ENCODE measurements at places on chromosomes 2 and 18.

- no peak for DNase-seq
Measured at GRCh38 chr18:56386856-56387255, 251.5 kb downstream of the TXNL1 start.

DNA sequence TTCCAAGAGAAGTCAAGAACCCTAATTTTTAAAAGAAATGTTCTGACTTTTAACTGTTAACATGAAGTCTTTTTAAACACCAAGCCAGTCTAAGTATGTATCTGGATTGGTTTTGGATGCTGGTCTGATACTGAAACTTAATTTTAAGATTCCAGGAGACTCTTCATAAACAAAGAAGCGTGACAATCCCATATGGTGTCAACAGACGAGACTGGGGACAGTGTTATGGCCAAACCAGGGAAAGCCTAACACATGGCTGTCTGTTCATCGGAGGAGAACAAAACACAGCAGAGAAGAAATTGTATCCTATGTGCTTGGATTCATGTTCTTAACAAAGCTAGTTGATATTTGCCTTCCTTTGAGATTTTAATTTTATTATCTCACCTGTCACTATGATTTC is 80.5 kb upstream of the UPP2 start:
- no peak for DNase-seq

DNA sequence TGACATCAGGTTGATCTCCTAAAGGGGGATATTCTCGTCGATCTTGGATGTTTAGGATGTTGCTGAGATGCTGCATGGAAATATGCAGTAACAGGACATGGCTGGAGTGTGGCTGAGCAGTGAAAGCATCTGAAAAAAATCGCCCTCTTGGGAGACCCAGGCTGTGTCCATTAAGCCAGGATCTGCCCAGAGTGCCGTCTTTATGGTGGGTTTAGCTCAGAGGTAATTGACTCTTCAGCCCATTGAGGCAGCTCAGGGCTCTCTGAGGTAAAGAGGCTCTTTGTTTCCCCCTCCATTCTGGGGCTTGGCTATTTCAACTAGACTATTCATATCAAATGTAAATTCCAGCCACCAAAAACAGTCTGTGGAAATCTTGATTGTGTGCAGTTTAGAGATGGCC is 26.5 kb downstream of the OSBPL6 start:
- DNase-seq = no peak

GRCh38 chr2:127115471-127116199 is 8.7 kb upstream of the BIN1 start:
- DNase-seq = no peak

- no peak for DNase-seq
Measured at GRCh38 chr2:12661489-12661888, 55.2 kb upstream of the TRIB2 start.

GRCh38 chr2:66430505-66431273 is 4.2 kb upstream of the MEIS1 start:
- DNase-seq = no peak

DNA sequence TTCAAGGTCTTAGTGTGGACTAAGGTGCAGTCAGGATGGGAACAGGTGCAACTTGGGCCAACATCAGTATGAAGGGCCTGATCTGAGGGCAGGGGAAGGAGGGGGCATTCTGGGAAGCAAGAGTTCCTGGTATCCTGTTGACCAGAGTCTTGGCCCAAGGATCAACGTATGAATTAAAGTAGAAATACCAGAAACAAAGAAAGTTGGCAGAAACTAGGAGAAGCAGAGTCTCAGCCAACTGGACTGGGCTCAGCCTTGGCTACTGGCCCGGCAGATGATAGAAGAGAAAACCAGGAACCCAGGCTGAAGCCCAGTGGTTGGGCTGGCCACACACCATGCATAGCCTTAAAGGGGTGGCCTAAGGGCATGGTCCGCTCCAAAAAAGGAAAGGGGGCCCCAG is 2.3 kb downstream of the CETN1 start:
- no peak for DNase-seq

DNA sequence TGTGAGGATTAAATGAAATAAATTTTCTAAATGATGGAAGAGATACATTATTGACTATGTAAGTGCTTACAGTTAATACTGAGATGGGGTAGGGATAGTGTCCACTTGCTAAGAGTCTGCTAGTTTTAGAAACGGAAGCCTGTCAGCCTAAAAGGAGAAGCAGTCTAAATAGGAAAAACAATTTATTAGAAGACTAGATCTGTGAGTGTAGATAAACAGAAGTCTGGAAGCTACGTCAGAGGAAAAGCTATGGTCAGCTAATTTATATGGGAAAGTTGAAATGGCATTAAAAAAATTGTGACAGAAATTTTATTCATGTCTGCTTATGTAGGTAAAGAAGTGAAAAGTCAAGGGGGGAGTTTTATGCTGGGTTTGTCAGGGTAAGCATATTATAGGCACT is 1338.4 kb upstream of the CHAC2 start:
- DNase-seq = no peak

DNA sequence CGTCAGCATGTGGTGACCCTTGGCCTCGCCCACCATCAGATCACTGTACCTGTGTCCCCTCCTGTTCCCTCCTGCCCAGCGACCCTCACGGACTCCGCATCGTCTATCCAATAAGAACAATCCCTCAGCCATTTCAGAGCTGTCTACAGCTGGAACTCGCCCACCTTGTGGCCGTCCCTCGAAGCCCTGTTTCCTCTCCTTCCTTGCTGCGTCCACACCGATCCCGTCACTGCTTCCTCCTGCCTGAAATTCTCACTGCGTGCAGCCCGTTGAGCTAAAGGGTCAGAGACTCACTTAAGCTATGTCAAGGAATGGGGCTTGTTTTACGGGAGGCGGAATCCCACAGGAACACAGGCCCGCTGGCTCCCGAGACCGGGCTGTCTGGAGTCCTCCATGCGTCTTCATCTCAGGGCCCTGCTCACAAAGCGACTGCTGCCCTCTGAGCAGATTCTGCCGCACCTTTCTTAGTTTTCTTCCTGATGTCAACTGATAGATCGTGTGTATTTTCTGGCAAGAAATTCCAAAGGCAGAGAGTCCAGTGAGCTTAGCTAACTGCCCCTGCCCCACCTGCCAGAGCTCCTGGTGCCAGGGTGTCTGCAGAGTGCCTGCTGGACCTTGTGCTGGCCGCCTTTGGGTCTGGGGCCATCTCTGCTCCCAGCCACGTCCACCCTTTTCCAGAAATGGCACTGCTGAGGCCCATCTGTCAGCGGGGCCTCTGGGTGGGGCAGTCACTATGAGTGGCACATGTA is 35.3 kb downstream of the KLHL29 start:
- DNase-seq = no peak

- no peak for DNase-seq
Measured at GRCh38 chr2:222707689-222708273, 36.3 kb downstream of the MOGAT1 start.

GRCh38 chr2:6855860-6856547 is 9.7 kb downstream of the CMPK2 start:
- DNase-seq = no peak

DNA sequence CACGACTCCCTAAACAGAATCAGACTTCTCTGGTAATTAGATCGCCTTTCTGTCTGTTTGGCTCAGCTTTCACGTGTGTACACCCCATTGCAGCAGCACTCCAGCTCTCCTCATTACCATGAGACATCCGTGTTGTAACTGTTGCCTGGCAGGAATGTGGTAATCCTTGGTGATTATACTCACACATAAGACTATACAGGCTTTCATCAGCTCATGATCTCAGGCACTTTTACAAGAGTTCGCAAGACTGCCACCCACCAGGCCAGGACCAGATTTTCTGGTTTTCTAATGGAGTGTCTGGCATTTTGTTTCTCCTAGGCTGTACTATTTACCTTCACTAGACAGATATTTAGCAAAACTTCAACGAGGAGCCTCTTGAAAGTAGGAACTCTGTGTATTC is 50.2 kb downstream of the ACVR1 start:
- no peak for DNase-seq

GRCh38 chr2:12273111-12273510 is 443.6 kb upstream of the TRIB2 start:
- no peak for DNase-seq

DNA sequence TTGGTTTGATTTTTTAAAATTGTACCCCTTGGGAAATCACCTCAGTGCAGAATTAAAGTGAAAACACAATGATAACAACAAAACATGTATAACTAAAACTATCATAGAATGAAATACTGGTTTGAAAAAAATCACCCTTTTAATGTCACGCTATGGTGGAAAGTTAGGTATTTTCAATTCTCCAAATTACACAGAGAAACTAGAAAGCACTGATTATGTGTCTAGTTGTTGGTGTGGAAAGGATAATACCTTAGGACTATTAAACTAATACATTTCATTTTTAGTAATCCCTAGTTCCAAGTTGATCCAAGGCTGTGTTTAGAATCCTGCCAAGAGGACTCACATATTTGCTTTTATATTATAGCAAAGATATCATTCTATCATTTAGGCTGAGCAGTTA is 71.2 kb downstream of the NUP35 start:
- DNase-seq = no peak

DNA sequence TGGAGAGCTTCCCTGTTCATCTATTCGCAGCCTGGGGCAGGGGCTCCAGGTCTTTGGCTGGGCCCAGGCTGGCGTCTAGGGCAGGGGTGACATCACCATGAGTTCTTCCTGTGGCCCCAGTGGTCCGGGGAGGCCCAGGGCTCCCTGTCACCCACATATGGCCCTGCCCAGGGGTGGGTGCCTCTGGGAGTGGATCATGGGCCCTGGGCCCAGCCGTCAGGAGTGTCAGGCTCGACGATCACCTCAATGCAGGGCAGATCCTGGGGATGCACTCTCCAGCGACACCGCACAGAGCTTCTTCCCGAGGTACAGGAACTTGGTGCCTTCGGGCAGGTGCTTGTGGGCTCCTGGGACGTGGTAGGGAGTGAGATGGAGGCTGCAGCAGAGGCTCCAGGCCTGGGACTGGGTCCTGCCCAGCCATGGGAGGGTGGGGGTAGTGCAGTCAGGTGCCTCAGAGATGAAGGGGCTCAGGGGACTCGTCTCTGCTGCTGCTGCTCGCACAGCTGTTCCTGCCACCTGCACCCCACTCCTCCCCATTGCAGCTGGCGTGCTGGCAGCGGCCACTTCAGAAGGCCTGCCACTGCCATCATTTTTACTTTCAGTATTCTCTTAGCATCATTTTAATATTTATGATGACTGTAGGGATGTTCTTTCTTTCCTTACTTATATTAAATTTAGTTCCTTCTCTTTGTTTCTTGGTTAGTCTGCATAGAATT is 196.0 kb upstream of the VRK2 start:
- DNase-seq = no peak

- DNase-seq = no peak
Measured at GRCh38 chr2:236452238-236452637, 117.4 kb upstream of the ACKR3 start.

Data from stimulated activated CD4-positive, alpha-beta T cell treated with anti-CD3 and anti-CD28 coated beads, TNF-alpha, amount 100 ng/mL, for 4 hours (primary cell).